Globus pallidus (tissue), 1 donor: ENCODE measurements at places on chromosomes 5 and 9.

GRCh38 chr5:134523543-134524271, 1.8 kb upstream of the JADE2 start:
- peak; percentile 27 for DNase-seq

GRCh38 chr5:65481171-65481581, 544 bp downstream of the ADAMTS6 start:
- DNase-seq: no peak

DNA sequence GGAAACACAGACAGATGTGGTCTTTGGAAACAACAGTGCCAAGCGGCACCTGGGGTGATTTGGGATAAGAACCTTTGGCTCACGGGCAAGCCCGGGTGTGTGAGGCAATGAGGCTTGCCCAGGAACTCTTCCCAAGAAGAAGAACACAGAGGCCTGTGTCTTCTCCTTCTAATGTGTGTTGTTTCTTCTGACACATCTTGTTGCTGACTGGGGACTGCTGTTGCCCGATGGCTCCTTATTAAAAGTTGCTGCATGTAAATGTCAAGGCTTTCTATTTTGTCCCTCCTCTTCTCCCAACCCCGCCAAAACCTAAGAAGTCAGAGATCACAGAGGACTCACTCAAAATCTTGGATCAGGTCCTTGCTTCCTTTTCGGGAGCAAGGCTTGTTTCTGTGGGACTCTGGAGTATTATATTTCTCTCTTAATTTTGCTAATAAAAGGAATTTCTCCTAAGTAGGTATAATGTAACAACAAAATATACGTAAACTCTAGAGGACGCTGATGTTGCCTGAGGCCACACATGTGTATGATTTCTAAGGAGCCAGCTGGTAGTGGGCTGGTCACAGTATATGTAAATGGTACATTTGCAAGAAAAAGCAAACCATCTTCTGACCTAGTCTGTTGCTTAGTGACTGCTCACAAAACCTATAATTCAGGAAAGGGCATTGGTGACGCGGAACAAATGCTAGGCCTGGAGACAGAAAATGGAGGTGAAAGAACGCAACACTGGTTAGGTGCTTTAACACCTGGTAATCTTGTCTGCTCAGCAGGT, 232.5 kb downstream of the GADD45G start:
- no peak for DNase-seq

DNA sequence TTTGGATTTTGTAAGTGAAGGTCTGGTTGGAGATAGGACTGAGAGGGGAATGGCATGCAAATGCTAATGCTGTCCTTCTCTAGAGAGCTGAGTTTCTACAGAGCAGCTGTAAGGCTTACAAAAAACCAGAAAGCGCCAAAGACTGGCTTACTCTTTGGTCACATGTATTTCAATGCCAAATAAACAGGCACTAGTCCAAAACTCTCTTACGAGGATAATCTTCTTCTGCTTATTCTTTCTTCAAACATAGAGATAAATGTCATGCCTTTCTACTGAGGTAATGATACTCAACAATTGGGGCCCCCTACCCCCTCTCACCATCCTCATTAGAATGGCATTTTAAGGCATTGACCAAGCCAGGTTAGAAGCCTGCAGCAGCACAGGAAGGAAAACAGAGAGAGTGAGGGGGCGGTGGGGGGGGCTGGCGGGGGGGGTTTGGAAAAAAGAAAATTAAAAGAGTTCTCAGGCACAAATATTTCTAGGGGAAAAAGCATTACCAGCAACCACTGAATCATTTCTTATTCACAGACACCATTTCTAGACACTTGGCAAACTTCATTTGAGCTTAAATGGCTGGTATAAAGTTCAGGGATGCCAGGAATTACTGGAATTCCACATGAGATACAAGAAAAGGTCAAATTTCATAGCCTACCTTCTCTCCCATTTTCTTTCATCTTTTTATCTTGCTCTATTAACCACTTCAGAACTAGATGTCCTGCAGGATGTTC, 34.0 kb downstream of the PUM3 start:
- peak; percentile 6 for DNase-seq

DNA sequence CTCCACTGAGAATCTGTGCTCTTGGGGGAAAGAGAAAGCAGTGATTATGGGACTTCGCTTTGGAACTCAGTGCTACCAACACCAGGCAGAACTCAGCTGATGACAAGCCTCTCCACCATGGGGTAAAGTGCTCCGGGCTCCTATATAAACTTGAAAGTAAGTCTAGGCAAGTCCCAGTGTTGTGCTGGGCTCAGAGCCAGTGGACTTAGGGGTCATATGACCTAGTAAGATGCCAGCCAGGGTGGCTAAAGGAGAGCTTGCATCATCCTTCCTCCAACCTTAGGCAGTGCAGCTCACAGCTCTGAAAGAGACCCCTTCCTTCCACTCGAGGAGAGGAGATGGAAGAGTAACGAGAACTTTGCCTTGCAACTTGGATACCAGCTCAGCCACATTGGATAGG, 35.1 kb upstream of the FREM1 start:
- DNase-seq: no peak

DNA sequence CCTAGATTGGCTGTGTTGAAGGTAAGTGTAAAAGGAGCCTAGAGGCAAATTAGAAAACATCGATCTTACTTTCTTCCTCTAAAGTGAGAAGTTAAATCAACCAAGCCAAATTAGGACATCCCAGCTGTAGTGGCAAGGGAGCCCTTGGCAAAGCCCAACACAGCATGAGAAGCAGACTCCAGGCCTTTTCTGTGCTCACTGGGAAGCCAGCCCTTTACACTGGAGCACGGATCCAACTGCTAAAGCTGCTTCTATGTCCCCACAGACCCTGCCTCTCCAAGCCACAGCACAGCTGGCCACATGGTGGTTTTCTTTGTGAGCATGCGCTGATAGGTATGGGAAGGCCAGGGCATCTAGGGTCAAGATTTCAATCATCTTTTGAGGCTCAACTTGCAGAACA, 94.1 kb downstream of the APBA1 start:
- DNase-seq: no peak
